ENCODE measurements at places on chromosomes 3 and 15.

DNA sequence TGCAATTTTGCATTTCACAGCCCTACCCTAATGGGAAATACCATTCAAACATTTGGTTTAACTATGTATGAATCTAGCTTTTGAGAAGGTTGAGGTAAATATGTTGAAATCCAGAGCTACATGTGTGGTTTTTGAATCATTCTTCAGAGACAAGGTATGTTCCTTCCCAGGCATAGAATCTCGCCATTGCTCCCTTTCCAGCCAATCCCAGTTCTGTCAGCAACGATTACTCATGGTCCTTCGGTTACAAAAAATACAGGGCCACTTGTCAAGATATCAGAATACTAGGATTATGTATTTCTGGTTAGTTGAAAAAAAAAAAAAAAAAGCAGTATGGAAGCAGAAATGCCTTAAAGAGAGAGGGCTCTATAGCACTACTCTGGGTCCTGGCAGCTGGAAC lies 182.4 kb downstream of the RBMS3 start:
- DNase-seq: no peak

DNA sequence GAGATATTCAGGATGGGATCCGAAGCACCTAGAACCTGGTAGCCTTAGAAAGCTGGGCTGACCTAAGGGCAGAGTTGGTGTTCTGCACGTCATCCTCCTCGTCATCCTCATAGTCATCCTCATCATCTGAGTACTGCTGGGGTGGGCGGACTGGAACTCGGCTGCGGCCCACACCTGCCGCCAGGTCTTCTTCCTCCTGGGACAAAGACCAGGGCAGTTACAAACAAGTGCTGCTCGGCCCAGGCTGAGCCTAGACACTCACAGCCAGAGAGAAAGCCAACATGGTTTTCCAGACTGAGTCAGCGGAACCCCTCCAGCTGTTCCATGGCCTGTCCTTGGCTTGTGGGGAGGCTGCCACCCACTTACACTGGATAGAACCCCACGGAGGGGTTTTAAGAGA lies 40.5 kb downstream of the SEMA3G start:
- no peak for DNase-seq

DNA sequence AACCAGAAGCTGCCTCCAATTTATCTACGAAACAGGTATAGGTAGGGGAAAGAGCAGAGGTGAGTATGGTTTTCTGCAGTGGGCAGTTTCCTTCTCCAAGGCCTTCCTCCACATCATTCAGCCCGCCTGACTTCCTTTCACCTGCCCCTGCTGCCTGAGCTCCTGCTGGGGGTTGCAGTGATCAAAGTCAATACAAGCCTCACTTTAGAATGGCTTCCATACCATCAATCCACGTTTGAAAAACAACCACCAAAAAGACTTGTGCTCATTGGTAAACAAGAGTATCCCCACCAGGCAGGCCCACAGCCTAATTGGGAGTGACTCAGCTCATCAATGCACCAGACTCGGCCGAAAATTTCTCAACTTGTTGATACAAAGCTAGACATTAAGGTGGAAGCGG lies 159.9 kb downstream of the MAGI1 start:
- no peak for DNase-seq

DNA sequence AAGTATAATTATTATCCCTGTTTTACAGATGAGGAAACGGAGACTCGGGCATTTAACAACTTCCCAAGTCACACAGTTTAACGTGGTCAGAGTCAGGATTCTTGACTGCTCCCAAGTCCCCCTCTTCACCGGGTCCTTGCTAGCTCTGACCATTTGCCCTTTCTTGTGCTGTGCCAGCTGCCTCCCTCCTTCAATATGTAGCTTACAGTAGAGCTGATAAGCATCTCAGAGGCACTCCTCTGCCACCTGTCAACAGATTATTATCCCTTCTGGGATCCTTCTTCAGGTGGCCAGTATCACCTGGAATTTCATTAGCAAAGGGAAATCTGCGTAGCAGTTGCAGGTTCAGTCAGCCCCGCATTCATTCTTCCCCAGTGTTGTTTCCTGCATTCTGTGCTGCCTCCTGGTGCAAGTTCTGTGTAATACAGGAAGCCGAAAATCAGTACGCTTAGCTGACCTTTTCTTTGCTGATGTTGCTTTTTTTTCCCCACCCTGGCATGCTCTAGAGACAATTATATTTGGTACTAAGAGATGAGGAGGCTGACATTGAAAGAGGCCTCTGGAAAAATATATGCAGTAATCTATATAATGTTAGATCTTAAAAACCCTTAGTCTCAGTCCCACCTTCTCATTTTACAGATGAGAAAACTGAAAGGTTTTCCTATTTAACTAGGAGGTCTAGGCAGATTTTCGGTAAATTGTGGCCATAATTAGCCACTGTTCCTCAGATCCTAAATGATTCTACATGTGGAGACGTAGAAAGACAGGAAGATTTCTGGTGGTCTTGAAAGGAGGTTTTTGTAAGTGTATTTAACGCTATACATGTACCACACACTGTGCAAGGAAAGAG lies 24.8 kb downstream of the TMOD2 start:
- peak; percentile 76 for DNase-seq

GRCh38 chr3:66407611-66408218 lies 93.1 kb downstream of the LRIG1 start:
- peak; percentile 91 for DNase-seq

GRCh38 chr3:9765865-9766264 lies 3.9 kb downstream of the CAMK1 start:
- no peak for DNase-seq

- DNase-seq: no peak
Observed at GRCh38 chr3:132145833-132146232, 111.0 kb upstream of the CPNE4 start.

GRCh38 chr3:185737020-185737419 lies 87.8 kb downstream of the IGF2BP2 start:
- no peak for DNase-seq

DNA sequence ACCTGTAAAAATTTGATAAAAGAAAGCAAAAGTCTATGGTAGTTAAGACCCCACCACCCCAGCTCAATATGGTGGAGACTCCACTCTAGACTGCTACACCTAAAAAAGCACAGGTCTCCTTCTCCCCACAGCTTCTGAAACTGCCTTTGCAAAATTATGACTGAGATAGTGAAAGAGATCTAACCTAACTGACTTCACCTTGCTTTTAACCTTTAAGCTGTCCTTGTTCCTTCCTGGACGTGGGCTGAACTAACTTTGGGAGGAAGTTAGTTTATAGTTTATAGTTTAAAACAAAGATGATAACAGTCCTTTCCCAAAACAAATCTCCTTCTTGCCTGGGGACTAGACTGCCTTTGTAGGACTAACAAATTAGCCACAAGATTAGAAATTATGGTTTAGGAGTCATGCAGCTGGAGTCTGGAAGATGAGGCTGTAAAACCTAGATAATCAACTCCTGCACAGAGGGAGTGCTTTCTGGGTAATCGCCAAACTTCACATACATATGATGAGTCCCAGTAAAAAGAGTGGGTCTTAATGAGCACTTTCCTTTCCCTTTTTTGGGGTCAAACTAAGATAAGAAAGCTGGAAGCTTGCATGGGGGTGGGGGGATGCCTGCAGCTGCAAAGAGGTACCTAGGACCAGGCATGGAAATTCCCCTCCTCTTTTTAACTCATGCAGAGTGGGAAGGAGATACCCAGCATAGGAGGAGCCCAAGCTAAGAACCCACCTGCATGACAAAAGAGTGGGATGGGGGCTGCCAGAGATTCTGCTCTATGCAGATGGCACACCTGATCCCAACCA lies 17.5 kb downstream of the CCR8 start:
- DNase-seq: no peak

GRCh38 chr3:53331871-53332270 lies 15.5 kb downstream of the DCP1A start:
- no peak for DNase-seq

GRCh38 chr15:67013696-67014095 lies 51.7 kb upstream of the SMAD3 start:
- no peak for DNase-seq

DNA sequence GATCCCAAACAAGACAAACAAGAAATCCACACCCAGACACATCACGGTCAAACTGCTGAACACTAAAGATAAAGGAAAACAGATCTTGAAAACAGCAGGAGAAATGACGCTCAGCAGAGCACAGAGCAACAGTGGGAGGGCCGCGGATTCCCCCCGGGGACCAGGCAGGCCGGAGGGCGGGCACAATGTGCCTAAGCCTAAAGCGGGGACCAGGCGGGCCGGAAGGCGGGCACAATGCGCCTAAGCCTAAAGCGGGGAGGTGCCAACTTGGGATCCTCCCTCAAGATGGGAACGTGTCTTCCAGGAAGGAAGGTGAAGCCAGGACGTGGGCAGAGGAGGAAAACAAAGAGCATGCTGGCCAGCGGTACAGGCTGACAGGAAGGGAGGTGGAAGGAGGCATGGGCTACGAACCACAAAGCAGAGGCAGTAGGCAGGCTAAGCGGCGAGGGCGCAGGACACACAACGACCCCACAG lies 31.1 kb downstream of the CYFIP1 start:
- DNase-seq: peak; percentile 95

DNA sequence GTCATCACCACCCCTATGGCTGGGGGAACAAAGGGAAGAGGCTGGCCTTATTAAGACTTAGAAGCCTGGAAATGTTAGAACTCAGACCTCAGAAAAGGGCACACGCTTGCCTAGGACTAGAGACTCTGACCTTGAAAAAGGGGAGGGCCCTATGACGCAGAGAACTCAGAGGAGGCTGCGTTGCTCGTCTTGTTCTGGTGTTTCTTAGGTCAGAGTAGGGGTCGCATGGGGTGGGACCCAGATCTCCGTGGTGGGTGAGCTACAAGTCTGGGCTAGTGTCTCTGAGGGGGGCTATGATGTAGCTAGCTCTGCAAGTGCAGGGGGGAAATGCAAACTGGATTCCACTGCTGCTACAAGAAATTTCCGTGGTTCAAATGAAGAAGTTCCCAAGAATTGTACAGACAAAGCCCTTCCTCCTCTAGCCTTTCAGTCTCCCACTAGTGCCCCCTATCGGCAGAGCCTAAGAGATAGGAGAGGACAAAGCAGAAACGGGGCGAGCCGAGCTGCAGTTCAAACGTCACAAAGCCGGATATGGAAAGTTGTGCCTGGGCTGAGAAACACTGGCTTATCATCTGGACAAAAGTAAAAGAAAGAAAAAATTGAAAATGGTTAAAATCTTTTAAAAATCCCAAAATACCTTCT lies 392.9 kb upstream of the ROBO2 start:
- DNase-seq: peak; percentile 21

DNA sequence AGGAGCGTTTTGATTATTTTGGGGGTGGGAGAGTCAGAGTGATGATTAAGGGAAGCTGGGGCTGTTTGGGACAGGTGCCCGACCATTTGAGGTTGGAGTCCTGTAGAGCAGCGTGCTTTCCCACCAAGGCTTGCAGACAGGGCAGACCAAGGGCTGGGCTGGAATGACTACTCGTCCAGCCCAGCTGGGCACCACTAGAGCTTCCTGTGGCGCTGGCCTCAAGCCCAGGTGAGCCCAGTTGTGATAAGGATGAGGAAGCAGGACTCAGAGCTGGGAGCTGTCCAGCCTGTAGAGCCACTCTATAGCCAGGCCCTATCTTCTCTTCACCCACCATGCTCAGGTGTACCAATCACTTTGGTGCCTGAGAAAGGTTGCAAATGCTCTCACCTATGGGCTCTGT lies 75.8 kb upstream of the ACAN start:
- no peak for DNase-seq

DNA sequence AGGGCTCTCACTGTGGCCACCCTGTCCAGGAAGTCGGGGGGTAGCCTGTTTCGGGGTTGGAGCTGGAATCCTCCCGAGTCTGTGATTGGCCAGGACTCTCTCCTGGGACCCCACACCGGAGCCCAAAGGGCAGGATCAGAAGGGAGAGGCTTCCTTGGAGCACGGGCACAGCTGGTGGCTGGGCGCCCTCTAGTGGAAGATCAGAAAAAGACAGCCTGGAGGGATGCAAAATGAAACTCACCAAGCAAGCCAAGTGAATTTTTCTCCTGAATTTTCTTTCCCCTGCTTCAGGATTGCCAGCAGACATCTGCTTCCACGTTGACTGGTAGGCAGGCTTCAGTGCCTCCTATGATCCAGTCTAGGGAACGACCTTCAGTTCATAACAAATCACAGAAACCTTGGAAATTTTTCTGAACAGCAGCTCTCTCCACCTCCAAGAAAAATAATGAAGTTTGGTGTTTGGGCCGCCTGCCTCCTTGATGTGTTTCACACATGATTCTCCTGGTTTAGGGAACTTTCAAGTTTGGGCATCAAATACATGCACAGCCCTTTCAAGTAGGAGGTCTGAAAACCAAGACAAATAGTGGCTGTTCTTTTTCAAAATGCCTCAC lies 224.6 kb downstream of the VPS13C start:
- peak; percentile 84 for DNase-seq

GRCh38 chr3:113088616-113089015 lies 97.8 kb downstream of the GTPBP8 start:
- no peak for DNase-seq

- no peak for DNase-seq
Observed at GRCh38 chr3:185655426-185656320, 69.6 kb downstream of the SENP2 start.

DNA sequence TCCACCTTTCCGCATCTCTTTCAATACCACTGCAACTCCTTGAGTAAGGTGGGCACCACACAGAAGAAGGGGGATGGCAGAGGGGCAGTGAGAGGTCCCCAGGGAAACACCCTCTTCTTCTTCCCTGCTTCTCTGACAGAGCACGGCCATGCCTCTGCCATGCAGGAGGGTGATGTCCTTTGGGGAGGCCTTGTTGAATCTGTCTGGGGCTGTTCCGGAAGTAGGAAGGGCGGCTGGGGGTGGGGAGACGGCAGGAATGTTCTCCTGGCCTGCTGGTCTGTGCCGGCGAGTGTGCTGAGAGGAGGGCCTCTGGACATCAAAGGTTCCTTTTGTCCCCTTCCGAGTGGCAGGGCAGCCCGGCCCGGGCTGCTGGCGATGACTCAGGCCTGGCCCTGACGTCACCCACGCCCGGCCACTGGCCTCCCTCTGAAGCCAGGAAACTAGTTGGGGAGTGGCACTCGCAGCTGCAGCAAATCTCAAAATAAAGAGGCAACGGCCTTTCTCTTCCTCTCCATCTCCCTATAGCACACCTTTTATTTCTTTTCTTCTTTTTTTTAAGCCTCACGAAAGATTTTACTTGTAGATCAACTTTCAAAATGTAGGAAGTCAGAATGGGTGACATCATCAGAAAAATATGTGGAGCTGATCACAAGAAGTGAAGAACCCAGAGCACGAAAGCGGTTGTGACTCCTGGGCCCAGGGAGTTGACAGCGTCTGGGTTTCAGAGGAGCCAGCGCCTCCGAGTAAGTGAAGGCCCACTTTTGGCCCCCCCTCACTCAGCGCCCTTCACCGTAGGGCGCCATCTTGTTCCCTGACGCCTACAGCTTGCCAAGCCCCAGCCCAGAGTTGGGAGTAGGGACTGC lies at the start of gene ZBTB38:
Gene ZBTB38 (plus strand): TSS at position 443 of the 863 bp plus-strand sequence. CDS start 73,885 bp downstream, outside the sequence.
- no peak for DNase-seq
